ENCODE measurements at places on chromosomes 3 and 15. TPM values are rescaled to one million over a fixed set of nuclear protein-coding genes. Genes with fewer than 3 reads are reported as not detected.

GRCh38 chr3:104676241-104676640 is 690.5 kb upstream of the ALCAM start:
- DNase-seq, result no peak

DNA sequence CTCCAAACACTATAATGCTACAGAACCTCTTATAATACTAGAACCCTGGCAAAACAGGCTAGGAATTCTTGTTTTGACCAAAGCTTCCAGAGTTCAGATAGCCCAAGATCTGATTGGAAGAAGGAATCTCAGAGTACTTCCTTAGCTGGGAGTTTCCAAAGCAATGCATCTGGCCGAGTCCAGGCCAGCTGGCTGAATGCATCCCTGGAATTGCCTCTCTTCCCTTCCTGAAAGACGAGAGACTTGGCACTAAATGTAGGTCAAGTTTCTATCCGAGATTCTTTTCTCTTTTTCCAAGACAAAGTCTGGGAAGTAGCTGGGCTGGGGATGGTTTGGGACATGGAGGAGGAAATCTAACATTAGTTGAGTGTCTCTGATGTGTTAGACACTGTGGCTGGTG is 68.7 kb upstream of the ADPGK start:
- DNase-seq, result no peak

The STRIT1 gene
- total RNA-seq, result not detected

The ZDHHC19 gene
- 0.72 TPM for total RNA-seq

The FBXO40 gene
- 0.13 TPM for total RNA-seq

Data from aorta (tissue), 5 donors.